ENCODE measurements at places on chromosomes 2 and 18. TPM values are rescaled to one million over a fixed set of nuclear protein-coding genes. Genes with fewer than 3 reads are reported as not detected.

C1QL2 gene
- not detected for total RNA-seq

AAK1 gene
- 7.2 TPM for total RNA-seq

HOXD11 gene
- not detected for total RNA-seq

ELAC1 gene
- 10.0 TPM for total RNA-seq

LRRTM4 gene
- not detected for total RNA-seq

ESPNL gene
- total RNA-seq = 1.6 TPM

MC2R gene
- total RNA-seq = not detected

UBE2E3 gene
- 31.6 TPM for total RNA-seq

RNF152 gene
- 0.49 TPM for total RNA-seq

PAX8 gene
- 0.64 TPM for total RNA-seq

OTOF gene
- total RNA-seq = not detected

CACNB4 gene
- total RNA-seq = 1.1 TPM

ARHGEF4 gene
- 2.1 TPM for total RNA-seq

GRCh38 chr18:31386741-31387140, 10.2 kb downstream of the DSG4 start:
- DNase-seq = no peak

GRCh38 chr2:153005071-153005730, 286.8 kb downstream of the ARL6IP6 start:
- no peak for DNase-seq

DNA sequence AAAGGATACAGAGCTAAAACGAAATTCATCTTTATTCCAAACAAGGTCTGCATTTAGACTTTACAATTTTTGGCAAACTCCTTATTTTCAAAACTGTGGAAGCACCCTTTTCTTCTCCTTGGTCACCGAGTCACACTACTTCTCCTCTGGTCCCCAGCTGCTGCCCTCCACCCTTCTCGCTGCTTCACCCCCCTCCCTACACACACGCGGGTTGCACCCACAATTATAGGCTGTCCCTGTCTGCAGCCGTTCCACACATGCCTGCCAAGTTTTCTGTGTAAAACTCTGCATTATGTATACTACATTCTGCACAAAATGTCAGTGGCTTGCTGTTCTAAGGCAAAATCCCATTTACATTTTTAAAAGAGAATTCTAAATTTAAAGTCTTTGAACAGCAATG, 63.5 kb downstream of the PTPN2 start:
- DNase-seq = no peak

GRCh38 chr2:88307817-88308216, 137.7 kb downstream of the THNSL2 start:
- peak; percentile 7 for DNase-seq

GRCh38 chr2:179096090-179096489, 46.2 kb upstream of the CCDC141 start:
- peak; percentile 56 for DNase-seq

DNA sequence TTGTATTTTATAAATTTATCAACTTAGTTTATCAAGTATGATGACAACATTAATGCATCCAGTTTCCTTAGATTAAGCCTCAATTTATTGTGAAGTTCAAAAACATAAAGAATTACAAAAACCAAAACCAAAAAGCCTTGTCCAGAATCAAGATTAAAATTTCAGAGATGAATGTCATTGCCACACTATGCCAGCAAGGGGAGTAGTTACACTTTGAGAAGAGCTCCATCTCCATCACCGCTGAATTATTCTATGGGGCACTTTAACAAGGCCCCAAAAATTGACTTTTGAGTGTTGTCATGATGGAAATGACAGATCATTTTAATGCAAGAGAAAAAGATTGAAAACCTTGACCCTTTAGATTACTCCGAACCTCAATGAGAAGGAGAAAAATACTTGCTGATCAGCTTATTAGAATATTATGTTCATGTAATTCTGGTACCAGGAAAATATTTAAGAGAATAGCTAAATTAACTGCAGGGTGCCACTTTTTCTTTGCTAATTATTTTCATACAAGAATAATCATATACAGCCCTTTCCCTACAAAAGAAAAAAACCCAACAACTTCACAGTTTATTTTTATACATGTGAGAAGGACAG, 152.5 kb upstream of the AQP4 start:
- DNase-seq = no peak

GRCh38 chr18:8767340-8767739, 62.0 kb downstream of the MTCL1 start:
- no peak for DNase-seq

- no peak for DNase-seq
Observed at GRCh38 chr2:43853141-43854081, 14.6 kb downstream of the ABCG8 start.

- DNase-seq = no peak
Observed at GRCh38 chr2:40540026-40540425, 88.1 kb upstream of the SLC8A1 start.

GRCh38 chr2:71801969-71802368, 345.7 kb downstream of the CYP26B1 start:
- no peak for DNase-seq

- no peak for DNase-seq
Observed at GRCh38 chr18:80009661-80010550, 21.5 kb upstream of the TXNL4A start.

- DNase-seq = no peak
Observed at GRCh38 chr2:207674826-207675225, 36.6 kb upstream of the CCNYL1 start.

- no peak for DNase-seq
Observed at GRCh38 chr2:45651415-45652089, at the start of gene PRKCE. TSS of gene PRKCE (plus strand) at chr2:45651675.

DNA sequence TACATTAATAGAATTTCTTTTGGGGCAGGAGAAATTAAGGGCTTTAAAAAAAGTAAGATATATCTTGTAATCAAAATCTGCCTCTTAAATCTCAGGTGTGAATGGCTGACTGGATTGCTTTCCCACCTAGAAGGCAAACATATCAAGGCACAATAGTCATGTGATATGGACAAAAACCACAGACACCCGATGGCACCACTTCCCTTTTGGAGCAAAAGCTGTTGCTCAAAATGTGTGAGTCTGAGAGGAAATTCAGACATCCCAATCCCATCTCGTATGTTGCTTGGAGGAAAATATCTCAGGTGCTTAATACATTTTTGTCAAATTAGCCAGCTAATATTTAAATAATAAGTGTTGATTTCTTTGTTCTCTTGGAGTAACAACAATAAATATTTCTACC, 120.7 kb downstream of the KCNF1 start:
- no peak for DNase-seq

GRCh38 chr18:41905786-41906527, 49.1 kb upstream of the PIK3C3 start:
- DNase-seq = no peak

DNA sequence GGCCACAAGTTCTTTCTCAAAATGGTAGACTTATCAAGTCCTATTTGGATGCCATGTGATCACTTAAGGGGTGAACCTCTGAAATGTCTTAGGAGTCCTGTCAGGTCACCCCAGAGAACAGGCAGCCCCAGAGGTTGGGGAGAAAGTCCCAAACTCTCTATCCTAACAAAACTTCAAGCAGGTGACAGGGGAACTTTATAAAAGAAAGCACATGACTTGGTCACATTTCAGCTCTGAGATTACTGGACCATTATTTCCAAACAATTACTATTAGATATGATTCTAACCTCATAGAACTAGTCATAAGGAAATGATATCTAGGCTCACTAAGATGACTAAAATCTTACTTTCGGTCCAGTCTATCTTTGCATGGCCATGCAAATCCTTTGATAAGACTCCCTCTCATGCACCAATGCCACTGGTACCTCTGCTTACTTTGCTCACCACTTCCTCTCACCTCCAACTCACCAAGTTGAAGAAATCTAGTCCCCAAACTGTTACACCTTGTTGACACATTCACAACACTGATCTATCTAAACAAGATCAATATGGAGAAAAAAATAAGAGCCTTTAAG, 107.0 kb downstream of the GALNT14 start:
- no peak for DNase-seq

All from B cell (primary cell).